ENCODE measurements at places on chromosomes 3 and 15.

- no peak for DNase-seq
Measured at GRCh38 chr3:124791639-124792151, 61.4 kb downstream of the UMPS start.

- no peak for DNase-seq
Measured at GRCh38 chr3:127177226-127177625, 15.7 kb upstream of the PRR23E start.

- DNase-seq, result no peak
Measured at GRCh38 chr3:38100498-38100897, 36.4 kb downstream of the ACAA1 start.

DNA sequence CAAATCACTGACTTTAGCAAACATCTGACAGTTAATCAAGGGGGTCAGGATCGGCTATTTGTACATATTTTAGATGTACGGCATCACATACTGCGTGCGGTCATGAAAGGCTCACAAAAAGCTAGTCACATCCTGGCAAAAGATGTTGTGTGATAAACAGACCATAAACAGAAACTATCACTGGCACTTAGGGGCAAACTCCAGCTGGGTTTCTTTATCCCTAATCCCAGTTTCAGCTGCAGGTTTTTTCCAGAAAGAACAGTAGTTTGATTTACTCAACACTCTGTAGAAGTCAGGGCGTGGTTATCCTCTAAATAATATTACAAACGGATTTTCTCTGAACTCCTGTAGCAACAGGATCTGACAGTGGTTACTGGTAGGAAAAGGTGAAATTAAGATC is 112.4 kb upstream of the BHLHE40 start:
- no peak for DNase-seq

GRCh38 chr3:173538410-173538809 is 140.9 kb downstream of the NLGN1 start:
- DNase-seq, result no peak

GRCh38 chr15:73849641-73850040 is 23.7 kb upstream of the TBC1D21 start:
- DNase-seq, result no peak

All from activated T-cell treated with anti-CD3 and anti-CD28 coated beads, Interleukin-2, amount 50 U/mL, for 4 hours (primary cell).